Activated CD4-positive, alpha-beta T cell treated with anti-CD3 and anti-CD28 coated beads, Interleukin-2, amount 50 U/mL, for 24 hours (primary cell): ENCODE measurements at places on chromosomes 12 and 14.

- no peak for DNase-seq
Measured at GRCh38 chr12:120678572-120678971, 8.4 kb upstream of the MLEC start.

- DNase-seq: no peak
Measured at GRCh38 chr14:21091821-21092272, 6.6 kb downstream of the ZNF219 start.

GRCh38 chr12:58211211-58211610 is 269.8 kb downstream of the ATP23 start:
- no peak for DNase-seq

DNA sequence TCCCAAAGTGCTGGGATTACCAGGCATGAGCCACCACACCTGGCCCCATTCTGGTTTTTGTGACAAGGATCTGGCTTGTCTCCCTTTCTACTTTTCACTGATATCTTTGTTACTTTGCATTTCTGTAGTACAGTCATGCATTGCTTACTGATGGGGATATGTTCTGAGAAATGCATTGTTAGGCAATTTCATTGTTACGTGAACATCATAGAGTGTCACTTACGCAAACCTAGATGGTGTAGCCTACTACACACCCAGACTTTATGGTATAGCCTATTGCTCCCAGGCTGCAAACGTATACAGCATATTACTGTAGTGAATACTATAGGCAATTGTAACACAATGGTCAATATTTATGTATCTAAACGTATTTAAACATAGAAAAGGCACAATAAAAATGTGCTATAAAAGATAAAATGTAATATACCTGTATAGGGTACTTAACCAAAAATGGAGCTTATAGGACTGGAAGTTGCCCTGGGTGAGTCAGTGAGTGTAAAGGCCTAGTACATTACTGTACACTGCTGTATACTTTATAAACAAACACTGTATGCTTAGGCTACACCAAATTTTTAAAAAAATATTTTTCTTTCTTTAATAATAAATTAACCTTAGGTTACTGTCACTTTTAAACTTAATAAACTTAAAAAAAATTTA is 16.0 kb downstream of the MRPL42 start:
- no peak for DNase-seq

DNA sequence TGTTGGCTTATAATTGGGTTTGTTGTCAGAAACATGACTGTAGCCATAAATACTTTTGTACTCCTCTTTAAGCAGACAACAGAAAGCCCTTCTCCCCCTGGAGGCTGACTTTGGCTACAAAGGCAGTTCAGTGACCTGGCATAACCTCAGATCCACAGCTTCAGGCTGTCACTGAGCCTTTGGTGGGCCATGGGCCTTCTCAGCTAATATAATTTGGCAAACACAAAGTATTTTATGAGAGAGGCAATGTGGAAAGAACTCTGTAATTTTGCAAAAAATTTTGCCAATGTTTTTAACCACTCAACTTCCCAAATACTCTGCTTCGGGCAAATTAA is 15.5 kb upstream of the MGP start:
- DNase-seq: no peak

- DNase-seq: no peak
Measured at GRCh38 chr12:75698052-75698451, 186.6 kb upstream of the KRR1 start.

DNA sequence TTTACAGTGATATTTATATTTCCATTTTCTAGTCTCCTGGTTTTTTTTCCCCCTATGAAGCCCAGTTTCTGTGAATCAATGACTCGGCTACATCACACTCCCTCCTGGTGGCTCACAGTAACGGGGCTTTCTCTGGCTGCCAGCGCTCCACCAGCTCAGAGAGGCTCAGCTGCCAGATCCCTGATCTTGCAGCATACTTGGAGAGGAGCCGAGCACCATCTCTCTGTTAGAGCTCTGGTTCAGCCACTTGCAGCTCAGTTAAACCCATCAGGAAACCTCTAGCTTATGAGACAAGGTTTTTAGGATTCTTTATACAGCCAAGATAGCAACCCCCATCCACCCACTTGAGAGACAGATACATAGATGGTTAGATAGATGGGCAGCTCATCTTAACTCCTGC is 74.6 kb downstream of the CIT start:
- no peak for DNase-seq

- DNase-seq: no peak
Measured at GRCh38 chr12:123948401-123948795, 24.2 kb downstream of the CCDC92 start.

DNA sequence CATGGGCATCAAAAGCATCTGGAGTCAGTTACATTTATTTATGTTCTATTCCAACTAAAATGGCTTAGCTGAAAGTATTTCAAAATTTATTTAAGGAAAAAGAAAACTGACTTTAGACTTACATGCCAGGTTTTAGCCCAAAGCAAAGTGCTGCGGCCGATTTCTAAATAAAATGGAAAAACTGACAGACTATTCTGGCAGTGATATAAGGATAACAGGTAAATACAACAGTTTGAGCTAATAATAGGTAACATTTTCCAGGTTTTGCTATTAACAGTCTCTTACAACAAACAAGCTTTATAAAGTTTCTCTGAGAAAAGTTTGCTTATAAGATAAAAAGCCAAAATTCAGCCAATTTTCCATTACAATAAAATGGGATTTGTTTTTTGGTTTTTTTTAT is 937.2 kb upstream of the FLRT2 start:
- DNase-seq: no peak

- DNase-seq: no peak
Measured at GRCh38 chr12:52041695-52042123, 9.5 kb upstream of the NR4A1 start.

- DNase-seq: no peak
Measured at GRCh38 chr14:33809396-33809981, 141.4 kb downstream of the EGLN3 start.

DNA sequence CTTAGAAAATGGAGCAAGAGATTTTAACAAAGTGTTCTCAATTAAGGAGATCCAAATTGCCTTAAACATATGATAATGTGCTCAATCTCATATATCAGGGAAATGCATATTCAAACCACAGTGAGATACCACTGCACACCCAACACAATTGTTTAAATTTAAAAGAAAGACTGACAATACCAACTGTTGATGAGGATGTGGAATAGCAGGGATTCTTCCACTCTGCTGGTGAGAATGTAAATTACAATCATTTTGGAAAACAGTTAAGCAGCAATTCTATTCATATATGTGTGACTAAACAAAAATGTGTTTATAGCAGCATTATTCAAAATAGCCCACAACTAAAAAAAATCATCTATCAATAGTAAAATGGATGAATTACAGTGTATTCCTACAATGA is 144.2 kb downstream of the KICS2 start:
- no peak for DNase-seq

GRCh38 chr12:3017281-3017680 is 58.1 kb downstream of the TEAD4 start:
- DNase-seq: no peak

DNA sequence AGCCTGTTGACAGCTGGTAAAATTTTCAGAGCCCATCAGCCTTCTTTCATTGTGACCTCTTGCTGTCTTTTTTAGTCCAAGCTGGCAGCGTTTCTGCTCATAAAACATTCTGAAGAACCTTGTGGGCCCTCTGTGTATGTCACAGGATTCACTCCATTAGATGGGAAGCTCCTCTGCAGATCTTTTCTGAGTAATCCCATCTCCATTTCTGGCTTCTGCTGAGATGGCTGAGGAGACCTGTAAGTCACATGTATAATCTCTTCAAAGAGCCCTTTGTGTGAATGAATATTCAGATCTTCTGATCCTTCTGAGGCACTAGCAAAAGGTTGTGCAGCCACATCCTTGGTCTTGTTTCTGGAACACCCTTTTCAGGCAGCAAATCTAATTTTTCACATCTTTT is 2.8 kb downstream of the RXYLT1 start:
- no peak for DNase-seq

- no peak for DNase-seq
Measured at GRCh38 chr14:103451401-103451800, 66.2 kb downstream of the MARK3 start.

DNA sequence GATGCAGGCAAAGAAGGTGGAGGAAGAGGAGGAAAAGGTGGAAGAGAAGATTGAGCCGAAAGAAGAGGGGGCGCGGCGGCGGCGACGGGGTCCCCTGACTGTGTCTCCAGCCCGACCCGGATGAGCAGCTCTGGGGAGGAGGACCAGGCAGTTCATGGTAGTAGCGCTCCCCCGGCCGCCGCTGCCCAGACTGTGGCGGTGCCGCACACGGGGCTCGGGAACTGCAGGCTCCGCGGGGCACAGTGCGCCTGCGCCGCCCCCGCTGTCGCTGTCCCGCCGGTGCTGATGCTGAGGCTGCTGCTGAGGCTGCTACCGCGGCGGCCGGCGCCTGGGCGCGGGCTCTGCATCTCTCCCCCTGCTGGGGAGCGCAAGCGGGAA is at the start of gene KCNH5:
TSS of gene KCNH5 (minus strand) at position 225 of the 378 bp plus-strand sequence. CDS start 272 bp downstream, outside the sequence.
- no peak for DNase-seq

GRCh38 chr12:53980802-53981496 is 4.0 kb upstream of the HOXC10 start:
- no peak for DNase-seq

DNA sequence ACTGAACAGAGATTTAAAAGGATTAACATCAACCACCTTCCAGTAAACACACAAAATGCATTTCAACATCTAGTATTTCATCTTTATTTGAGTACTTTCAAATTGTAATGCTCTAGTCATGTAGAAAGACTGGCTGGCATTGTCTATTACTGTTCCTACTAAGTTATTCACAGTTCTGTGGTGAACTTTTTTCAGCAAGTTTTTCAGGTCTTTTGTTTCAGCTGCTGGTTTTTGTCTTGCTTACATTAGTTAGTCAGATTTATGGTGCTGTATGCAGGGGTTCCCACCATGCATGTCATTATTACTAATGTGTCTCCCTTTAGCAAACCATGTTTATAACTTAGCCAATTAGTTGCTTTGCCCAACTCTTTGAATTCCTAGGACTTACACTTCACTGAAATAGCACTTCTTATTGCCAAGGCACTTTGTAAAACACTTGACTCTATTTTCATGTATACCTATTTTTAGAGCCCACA is 253.4 kb upstream of the KITLG start:
- no peak for DNase-seq

GRCh38 chr12:123445388-123446332 is 9.2 kb upstream of the RILPL2 start:
- no peak for DNase-seq

DNA sequence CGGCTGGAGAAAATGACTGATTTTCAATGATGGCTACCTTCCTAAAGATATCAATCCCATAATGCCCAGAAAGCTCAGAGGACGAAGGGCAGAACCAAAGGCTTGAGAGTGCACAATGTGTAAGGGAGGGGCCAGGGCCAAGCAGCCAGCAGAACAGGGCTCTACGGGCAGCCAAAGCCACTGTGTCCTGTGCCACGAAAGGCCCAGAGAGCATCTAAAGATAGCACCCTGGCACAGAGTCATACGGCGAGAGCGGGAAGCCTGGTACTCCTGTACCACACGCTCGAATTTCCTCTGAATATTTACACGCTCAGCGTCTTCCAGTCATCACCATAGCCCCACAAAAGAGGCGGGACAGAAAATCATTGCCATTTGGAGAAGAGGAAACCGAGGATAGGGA is 39.5 kb downstream of the PRMT8 start:
- DNase-seq: no peak

DNA sequence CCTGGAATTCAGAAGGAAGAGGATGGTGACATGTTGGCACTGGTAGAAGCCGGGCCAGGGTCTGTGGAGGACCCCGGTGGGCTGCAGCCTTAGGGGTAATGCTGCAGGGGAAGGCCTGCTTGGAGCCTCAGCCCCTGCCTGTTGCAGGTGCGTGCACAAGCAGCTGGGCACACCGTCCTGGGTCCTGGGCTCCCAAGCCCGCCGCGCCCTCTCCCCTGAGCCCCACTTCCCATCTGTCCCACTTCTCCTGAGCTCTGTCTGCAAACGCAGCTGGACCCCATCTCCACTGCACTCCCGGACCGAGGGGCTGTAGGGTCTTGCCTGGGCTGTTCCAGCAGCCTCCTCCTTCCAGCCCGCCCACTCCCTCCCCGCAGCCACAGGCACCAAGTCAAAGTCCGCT is 116.8 kb downstream of the GLT1D1 start:
- DNase-seq: no peak

- DNase-seq: no peak
Measured at GRCh38 chr12:38664661-38665269, 240.6 kb downstream of the CPNE8 start.

GRCh38 chr12:56296295-56296694 is 3.8 kb downstream of the CS start:
- DNase-seq: no peak

GRCh38 chr12:32125455-32126084 is 18.9 kb downstream of the BICD1 start:
- no peak for DNase-seq

DNA sequence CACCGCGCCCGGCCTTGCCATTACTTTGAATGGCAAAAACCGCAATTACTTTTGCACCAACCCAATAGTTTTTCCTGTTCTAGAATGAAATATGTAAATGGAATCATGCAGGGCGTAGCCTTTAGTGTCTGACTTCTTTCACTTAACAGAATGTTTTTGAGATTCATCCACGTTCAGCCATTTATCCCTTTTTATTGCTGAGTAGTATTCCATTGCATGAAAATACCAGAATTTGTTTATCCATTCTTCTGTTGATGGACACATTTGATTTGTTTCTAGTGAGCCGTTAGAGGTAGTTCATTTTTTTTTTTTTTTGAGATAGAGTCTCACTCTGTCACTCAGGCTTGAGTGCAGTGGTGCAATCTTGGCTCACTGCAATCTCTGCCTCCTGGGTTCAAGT is 90.6 kb downstream of the SLC25A47 start:
- no peak for DNase-seq

GRCh38 chr12:6538420-6539313 is 4.3 kb downstream of the GAPDH start:
- no peak for DNase-seq

DNA sequence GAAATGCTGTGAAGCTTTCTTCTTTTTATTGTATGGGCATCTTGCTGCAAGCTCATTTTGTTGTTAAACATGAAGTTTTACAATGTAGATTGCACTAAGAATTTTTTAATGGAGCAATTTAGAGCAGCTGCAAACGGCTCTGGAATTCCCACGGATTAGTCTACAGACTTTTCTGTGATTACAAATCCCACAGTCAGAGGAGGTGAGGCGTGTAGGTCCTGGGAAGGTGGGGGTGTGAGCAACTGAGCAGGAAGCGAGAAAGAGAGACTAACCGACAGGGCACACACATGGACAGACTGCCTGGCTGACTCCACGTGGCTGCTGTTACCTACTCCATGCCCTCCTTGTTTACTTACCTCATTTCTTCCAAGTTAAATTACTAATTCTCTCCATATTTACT is 348.5 kb downstream of the NPAS3 start:
- no peak for DNase-seq

GRCh38 chr14:60893911-60894310 is 87.0 kb downstream of the TRMT5 start:
- DNase-seq: no peak

- DNase-seq: no peak
Measured at GRCh38 chr12:89069431-89069830, 282.9 kb downstream of the DUSP6 start.

DNA sequence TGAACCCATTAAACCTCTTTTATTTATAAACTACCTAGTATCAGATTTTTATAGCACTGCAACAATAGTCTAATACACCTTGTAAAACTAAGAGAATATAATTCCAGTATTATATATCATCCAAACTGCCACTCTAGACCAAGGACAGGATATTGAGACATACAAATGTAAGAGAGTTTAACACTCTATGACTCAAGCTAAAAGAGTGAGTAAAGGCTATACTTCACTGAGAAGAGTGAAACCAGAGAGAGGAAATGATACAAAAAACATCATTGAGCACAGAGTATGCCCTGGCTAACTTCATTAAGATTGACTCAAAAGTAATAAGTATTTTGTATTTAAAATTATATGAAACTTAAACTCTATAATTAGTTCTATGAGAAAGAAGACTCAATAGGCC is 1951.9 kb upstream of the SEL1L start:
- DNase-seq: no peak
